ENCODE measurements at places on chromosomes 11 and 22.

GRCh38 chr11:34501500-34501899 lies 12.1 kb downstream of the ELF5 start:
- DNase-seq: no peak

GRCh38 chr11:21564095-21564494 lies 628.8 kb upstream of the ANO5 start:
- no peak for DNase-seq

GRCh38 chr22:36958366-36958765 lies 44.9 kb downstream of the CSF2RB start:
- DNase-seq: no peak

- no peak for DNase-seq
Measured at GRCh38 chr11:65454311-65454695, 31.7 kb downstream of the NEAT1 start.

GRCh38 chr22:11629661-11630385 lies 3898.2 kb upstream of the OR11H1 start:
- no peak for DNase-seq

- no peak for DNase-seq
Measured at GRCh38 chr11:9717719-9718118, 53.8 kb downstream of the SWAP70 start.

- DNase-seq: peak; percentile 90
Measured at GRCh38 chr11:66336234-66337102, at the start of gene RIN1. Gene RIN1, minus strand, starts transcription at chr11:66336434. Its CDS starts 32 bp downstream, at chr11:66336402.

DNA sequence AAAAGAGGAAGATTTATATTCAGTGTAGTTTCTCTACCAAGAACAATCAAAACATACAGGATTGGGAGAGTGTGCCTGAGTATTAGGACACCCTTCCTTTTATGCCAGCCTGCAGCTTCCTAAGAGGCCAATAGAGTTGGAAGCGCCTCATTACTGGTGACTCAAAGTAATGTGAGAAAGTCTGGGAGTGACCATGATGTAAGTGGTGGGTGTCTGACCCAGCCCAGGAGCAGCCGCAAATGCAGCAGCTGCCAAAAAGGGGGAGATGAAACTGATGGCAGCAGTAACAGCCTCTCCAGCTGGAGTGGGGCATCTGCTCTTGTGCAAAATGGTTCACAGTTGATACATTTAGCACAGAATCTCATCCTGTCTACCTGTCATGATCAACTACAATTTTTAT lies 62.0 kb downstream of the ZNF280B start:
- no peak for DNase-seq

DNA sequence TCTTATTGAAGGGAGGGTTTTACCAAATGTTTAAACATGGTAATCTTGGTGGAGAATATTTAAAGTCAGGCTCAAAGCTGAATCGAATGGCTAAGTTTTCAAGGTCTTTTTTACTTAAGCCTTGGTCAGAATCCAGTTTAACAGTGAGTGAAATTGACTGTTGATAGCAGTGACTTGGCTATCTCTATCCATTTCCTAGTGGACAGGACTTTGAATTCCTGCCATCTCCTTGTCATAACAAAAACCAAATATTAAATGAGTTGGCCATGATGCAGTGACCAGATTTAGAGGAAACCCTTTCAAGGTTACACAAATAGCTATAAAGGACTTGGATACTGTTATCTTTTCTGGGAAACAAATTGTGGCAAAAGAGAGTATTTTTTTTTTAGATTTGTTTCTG lies 92.0 kb downstream of the JRKL start:
- DNase-seq: no peak

GRCh38 chr11:57055744-57056143 lies 67.0 kb downstream of the OR5AK2 start:
- no peak for DNase-seq

- no peak for DNase-seq
Measured at GRCh38 chr11:18310800-18311340, 11.1 kb downstream of the HPS5 start.

DNA sequence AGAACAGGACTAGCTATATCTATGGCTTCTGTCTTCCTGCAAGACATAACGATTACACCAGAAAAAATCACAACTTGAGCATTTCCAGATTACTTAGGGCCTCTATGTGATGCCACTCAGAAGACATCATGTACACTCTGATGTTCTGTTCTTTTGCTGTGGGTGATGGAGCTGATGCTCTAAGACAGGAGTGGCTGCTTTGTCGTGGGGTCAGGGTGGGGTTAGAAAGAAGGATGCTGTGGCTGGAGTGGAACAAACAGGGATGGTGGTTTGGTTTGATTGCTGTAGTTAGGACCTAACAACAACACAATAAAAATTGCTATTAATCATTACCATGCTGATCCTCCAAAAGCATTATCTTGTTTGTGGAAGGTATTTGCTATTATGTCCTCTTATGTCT lies 120.3 kb upstream of the ARHGAP20 start:
- no peak for DNase-seq

- no peak for DNase-seq
Measured at GRCh38 chr11:68974421-68975194, 6.2 kb downstream of the MRGPRD start.

DNA sequence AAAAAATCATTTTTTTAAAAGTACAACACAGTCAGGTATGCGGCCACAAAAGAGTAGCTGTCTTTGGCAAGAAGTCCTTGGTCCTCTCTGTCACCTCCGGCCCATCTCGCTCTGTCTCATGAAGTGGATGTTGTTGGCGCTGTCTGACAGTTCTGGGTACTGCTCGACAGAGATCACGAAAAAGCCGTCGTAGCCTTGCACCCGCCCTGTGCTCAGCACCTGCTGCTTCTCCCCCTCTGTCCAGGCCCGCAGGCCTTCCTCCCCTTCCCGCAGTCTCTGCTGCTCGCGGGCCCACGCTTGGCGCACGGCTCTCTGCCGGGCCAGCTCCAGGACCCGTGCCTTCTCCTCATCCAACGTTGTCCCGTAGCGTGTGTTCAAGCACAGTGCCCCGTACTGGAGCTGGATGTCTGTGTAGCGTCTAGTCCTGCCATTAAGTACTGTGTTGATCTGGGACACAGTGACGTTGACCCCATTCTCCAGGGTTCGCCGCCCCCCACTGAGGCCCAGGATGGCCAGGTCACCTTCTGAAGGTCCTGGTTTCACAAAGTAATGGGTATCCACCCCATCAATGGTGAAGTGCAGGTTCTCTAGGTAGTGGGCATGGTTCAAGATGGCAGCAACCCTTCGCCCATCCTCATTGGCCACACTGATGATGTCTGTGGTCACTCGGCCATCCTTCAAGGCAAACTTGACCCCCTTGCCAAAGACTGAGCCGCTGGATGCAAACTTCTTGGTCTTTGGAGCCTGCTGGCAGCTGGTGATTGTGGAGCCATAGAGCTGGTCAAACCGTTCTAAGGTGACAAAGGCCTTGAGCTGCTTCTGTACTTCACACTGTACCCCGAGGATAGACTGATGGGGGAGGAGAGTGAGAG lies 83.5 kb upstream of the NARS2 start:
- DNase-seq: no peak

GRCh38 chr11:4699697-4700435 lies 2.2 kb upstream of the OR51E2 start:
- peak; percentile 17 for DNase-seq

GRCh38 chr11:45538939-45539338 lies 126.5 kb downstream of the CHST1 start:
- no peak for DNase-seq

DNA sequence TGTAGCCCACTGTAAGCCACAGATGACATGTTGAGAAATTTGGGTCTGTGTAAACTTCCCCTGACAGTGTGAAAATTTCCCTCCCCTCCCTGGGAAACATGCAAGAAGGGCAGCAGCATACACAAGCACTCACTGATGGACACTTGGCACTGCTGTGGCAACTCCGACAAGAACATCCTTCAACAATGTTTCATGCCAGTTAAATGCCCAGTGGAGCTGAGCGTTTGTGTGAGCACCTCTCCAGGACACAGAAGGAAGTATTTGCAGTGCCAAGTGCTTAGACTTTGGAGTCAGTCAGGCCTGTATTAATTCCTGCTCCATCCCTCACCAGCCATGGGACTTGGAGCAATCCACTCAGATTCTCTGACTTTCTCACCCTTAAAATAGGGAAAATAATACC lies 17.7 kb downstream of the C11orf87 start:
- no peak for DNase-seq

- DNase-seq: no peak
Measured at GRCh38 chr11:1436468-1437039, 46.8 kb downstream of the BRSK2 start.

DNA sequence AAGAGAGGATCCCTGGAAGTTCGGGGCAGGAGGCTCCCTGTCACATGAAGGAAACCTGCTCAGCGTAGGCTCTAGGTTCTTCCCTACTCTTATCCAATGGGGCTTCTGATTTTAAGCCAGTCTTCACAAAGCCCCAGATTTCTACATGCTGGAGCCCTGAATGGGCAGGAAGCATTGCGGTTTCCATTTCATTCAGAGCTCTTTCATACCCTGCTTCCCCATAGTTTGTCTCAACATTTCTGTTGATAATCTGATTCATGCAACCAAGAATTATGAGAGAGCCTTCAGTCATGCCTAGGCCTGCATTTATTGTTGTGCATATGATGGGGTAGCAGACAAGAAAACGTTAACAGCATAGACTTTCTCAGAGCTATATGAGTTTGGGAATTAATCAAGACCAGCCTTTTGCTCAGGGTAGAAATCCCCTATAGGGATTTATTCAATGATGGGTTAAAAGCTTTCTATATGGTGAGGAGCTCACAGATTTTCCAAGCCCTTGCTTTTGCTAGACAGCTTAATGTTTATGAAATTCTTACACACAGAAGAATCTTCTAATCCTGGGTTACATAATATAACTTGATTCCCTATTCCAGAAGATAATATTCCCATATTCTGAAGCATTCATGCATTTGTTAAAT lies 15.9 kb downstream of the OR51B4 start:
- DNase-seq: no peak

DNA sequence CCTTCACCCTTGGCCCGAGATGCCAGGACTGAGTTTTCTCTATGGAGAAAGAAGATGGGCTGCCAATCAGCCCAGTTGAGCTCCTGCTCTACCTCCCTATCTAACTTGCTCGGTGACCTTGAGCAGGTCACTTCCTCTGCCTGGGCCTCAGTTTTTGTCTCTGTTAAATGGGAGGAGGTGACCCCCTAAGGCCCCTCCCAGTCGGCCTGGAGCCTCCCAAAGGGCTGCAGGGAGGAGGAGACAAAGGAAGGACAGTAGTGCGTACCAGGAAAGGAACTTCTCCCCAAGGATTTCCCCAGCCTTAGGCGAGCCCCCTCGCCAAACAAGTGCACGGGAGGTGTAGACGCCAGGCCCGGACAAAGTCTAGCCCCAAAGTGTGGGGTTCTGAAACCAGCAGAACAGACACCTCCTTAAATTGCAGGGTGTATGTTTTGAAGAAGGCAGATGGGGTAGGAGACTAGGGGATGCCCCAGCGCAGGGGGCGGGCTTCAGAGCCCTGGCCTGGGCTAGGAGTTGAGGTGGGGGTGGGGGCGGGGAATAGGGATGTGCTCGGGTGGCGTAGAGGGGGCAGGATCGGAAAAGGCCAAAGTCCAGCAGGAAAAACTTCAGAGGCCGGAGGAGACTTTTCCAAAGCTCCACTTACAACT lies 1.0 kb downstream of the CBX7 start:
- no peak for DNase-seq

DNA sequence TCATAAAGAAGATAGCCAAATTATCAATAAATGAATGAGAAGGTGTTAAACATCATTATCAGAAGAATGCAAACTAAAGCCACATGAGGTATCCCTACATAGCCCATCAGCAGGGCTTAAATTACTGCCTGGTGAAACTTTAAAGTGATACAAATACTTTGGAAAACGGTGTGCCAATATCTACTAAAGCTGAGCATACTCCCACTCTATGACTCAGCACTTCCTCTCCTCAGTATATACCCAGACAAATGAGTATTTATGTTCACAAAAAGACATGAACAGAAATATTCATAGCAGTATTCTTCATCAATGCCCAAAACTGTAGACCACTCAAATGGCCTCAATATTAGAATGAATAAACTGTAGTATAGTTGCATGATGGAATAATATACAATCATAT lies 284.6 kb upstream of the ZC3H12C start:
- no peak for DNase-seq

DNA sequence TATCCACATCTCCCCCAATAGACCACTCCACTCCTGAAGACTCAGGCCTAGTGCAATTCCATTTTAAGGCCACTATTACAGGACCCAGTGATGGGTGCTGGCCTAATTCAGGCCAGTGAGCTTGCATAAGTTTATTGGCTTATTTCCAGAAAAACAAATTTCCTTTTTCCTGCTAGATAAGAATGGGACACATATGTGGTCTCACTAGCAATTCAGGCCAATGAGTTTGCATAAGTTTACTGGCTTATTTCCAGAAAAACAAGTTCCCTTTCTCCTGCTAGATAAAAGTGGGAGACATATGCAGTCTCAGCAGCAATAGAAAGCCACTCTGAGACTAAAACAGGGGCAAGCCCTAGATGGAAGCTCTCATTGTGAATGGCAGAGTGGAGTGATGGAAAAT lies 22.4 kb downstream of the ADM start:
- DNase-seq: no peak

DNA sequence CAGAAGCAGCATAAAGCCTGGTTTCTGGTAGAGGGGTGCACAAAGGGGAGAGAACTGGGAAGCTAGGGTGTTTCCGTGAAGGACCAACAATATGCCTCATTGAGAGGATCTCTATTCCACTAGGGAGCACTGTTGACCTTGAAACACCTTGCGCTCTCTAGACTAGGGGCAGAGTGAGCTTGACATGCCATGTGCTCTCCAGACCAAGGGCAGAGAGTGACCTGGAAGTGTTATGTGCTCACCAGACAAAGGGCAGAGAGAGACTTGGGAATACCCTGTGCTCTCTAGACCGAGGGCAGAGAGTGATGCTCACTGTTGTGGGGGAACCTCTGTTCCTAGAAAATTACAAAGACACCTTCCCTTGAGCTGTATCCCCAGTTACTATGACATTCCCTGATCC lies 15.2 kb upstream of the EI24 start:
- DNase-seq: no peak

GRCh38 chr22:23100124-23100801 lies 29.9 kb downstream of the GNAZ start:
- no peak for DNase-seq

DNA sequence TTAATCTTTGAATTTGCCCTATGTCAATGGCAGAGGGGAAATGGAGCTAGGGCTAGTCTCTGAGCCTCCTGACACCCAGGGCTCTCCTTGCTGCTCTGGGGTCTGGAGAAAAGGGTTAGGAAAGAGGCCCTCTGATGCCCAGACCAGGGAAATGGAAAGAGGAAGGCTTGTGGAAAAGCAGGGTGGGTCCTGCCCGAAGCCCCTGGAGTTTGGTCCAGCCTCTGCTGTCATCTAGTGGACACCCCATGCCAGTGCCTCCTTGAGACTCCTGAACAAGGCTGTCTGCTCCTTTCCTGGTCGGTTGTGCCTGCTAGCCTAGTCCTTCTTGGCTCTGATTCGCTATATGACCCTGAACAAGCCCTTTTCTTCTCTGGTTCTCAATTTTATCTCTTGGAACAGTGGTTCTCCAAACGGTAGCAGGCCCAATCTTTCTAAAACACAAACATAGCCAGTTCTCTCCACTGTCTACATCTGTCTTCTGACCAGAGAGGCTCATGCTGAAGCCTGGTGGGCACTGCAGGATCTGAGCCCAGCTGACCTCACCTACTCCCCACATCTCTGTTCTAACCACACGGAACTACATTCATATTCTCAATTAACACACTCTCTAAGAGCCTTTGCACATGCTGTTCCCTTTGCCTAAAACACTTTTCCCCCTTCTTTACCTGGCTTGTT lies 8.8 kb upstream of the PLA2G3 start:
- no peak for DNase-seq
